Activated CD4-positive, alpha-beta T cell treated with anti-CD3 and anti-CD28 coated beads for 36 hours (primary cell): ENCODE measurements at places on chromosomes 12 and 14. TPM values are rescaled to one million over a fixed set of nuclear protein-coding genes. Genes with fewer than 3 reads are reported as not detected.

Gene RBP5
- total RNA-seq: not detected

GRCh38 chr12:4690760-4691159 is 29.4 kb upstream of the GALNT8 start:
- DNase-seq: no peak

Gene OTX2
- not detected for total RNA-seq

DNA sequence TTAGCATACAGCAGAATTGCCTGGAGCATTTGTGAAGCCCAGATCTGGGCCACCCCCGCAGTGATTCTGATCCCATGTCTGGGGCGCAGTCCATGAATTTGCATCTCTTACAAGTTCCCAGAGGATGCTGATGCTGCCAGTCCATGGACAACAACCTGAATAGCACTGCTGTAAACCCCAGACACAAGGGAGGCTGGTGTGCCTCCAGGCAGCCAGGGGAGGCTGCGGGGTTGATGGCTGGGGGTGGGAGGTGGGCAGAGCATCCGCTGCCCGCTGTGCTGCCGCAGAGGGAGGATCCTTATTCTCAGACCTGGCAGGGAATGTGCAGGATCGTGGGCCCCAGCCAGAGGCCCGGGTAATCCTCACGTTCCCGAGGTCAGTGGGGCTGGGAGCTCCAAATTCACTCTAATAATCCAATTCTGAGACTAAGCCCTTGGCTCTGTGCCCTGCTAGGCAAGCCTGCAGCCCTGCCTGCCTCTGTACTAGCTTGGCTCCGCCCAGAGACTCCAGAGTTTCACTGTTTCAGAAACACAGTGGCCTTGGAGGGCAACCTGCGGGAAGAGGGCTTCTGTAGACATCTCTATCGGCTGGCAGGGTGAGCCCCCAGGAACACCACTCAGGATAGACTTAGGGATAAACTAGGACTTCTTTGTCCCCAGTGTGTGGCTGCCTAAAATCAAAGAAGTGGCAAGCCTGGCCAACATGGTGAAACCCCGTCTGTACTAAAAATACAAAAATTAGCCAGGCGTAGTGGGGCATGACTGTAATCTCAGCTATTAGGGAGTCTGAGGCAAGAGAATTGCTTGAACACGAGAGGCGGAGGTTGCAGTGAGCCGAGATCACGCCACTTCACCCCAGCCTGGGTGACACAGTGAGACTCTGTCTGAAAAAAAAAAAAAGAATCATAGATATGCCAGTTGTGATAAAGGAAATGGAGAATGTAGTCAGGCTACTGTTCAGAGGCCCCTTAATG is 17.8 kb upstream of the MLEC start:
- DNase-seq: no peak

DNA sequence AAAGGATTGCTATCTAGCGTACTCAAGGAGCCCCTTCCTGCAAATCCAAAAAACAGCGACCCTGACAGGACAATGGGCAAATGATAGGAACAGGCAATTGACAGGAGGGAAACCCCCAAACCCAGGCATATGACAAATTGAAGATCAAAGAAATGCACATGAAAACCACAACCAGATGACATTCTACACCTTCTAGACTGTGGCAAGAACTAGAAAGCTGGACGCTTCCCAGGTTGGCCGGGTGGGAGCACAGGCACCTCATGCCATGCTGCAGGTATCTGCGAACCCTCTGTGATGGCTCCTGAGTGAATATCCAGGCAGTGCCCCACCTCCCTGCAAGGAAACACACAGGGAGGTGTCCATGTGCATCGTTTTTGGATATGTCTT is 37.1 kb downstream of the CMKLR1 start:
- no peak for DNase-seq

- peak; percentile 65 for DNase-seq
Observed at GRCh38 chr14:50040401-50040775, 76.0 kb downstream of the VCPKMT start.

Gene DHRS2
- 3.7 TPM for total RNA-seq

DNA sequence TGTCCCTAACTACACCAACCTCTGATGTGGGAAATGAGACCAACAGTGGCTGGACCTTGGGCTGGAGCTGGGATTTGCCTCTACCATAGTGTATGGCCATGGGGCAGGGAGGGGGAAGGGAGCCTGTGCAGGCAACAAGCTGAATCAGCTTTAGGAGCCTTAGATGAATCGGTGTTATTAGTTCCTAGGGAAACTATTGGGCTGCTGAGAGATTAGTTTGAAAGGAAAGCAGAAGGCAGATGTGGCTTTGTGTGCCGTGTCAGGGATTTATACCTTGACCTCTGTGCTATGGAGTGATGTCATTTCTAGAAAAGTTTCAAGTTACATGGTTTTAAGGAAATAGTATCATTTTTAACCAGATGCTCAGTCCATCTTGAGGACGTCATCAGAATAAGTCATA is 19.5 kb upstream of the GAS2L3 start:
- no peak for DNase-seq

Gene ADAM21
- 0.11 TPM for total RNA-seq

DNA sequence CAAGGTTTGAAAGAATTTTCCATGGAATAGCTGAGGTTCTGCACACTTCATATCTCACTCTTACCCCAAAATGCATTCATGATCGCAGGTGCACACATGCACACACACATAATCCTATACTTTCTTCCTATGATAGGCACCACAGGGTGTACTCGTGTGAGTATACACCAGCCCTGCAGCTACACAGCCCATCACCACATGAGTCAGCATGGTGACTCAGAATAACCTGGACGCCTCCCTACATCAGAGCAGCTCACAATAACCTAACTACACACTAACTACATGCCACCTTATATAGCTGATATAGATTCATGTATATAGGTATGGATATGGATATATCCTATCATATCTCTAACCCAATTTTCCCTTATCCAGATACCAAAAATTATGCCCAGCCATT is 850.2 kb upstream of the TMEM132C start:
- no peak for DNase-seq
